ENCODE measurements at places on chromosomes 5 and 9. TPM values are rescaled to one million over a fixed set of nuclear protein-coding genes. Genes with fewer than 3 reads are reported as not detected.

- no peak for DNase-seq
Observed at GRCh38 chr5:168642019-168642418, 62.9 kb upstream of the PANK3 start.

The LMX1B gene
- total RNA-seq: 1.4 TPM

GRCh38 chr5:170262061-170263045, 29.6 kb downstream of the C5orf58 start:
- DNase-seq: no peak

The SPIN1 gene
- 78.2 TPM for total RNA-seq

The DDX31 gene
- total RNA-seq: 6.8 TPM

DNA sequence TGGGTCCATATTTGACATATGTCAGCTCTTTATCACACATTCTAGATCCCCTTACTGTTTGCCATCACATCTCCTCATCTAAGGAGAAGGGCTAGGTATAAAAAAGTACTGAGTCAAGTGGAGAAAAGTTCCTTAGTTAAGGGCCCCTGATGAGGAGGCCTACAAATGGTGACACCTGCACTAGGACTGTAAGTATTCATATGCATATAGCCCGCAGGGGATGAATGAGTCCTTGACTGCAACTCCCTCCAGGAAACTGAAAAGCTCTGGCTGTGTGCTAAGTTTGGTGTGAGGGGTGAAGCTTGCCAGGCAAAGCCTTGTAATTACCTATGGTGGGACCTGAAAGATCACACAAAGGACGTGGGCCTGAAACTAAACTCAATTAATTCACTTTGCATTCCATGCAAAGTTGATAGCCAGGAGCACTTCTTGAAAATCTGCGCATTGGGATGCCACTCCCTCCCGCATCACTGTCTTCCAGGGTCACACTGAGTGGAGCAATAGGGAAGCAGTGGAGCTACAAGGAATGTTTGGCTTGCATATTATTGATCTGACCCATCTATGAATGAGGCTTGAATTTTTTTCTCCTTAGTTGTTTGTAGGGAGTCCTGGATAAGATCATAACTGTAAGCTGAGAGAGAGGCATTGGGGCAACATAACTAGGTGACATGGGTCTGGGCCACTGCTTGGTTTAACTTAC, 11.9 kb upstream of the EQTN start:
- DNase-seq: no peak

The OR1Q1 gene
- not detected for total RNA-seq

The PCDHGC4 gene
- total RNA-seq: 2.0 TPM

The FOXD4L3 gene
- not detected for total RNA-seq

- no peak for DNase-seq
Observed at GRCh38 chr5:98877600-98877999, 51.2 kb downstream of the CHD1 start.

The PDE6A gene
- total RNA-seq: not detected

The PCDHGA10 gene
- 6.6 TPM for total RNA-seq

The SLC45A2 gene
- total RNA-seq: not detected

DNA sequence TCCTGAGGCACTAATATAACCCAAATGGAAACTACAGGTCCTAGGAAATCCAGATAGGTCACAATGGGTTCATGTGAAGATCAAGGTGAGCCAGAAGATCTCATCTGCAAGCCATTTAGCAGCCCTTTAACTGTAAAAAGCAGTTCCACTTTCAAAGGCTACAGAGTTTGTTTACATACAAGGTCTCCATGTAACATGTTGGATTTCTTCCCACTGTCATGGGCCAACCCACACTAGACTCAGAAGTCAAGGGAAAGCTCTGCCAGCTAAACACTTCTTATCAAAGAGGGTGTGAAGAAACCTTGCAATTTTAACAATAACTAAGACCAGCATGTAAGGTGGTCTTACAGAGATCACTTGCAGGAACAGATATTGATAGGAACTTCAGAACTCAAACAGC, 3.8 kb upstream of the CTNNAL1 start:
- DNase-seq: no peak

- peak; percentile 55 for DNase-seq
Observed at GRCh38 chr9:33135470-33135958, 31.6 kb downstream of the B4GALT1 start.

- DNase-seq: no peak
Observed at GRCh38 chr9:100466829-100467221, 6.1 kb upstream of the TMEFF1 start.

GRCh38 chr5:88021141-88021540, 247.5 kb downstream of the TMEM161B start:
- DNase-seq: no peak

The KIF12 gene
- not detected for total RNA-seq

The PALM2AKAP2 gene
- total RNA-seq: 101 TPM

- no peak for DNase-seq
Observed at GRCh38 chr9:124291801-124292396, 34.1 kb downstream of the NEK6 start.

- DNase-seq: no peak
Observed at GRCh38 chr5:60232036-60232795, 338.7 kb upstream of the PDE4D start.

The PHYHD1 gene
- total RNA-seq: 24.8 TPM

The SEPTIN8 gene
- 54.8 TPM for total RNA-seq

DNA sequence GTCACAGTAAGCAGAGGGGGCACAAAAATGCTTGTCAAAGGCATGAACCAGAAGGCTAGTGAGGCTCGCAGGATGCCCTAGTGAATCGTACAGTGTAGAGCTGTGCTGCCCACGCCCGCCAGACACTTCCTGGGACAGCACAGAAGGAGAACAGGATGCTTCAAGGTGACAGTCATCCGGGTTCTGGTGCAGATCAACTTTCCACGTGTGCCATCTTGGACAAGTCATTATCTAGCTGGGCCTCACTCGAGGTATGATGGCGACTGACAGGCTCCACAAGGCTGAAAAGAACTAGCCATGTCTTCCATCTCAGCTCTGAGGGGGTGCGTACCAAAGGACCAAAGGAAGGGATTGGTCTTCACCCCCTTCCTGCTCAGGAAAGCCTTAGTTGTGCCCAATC, 14.0 kb downstream of the SPRY4 start:
- DNase-seq: no peak

DNA sequence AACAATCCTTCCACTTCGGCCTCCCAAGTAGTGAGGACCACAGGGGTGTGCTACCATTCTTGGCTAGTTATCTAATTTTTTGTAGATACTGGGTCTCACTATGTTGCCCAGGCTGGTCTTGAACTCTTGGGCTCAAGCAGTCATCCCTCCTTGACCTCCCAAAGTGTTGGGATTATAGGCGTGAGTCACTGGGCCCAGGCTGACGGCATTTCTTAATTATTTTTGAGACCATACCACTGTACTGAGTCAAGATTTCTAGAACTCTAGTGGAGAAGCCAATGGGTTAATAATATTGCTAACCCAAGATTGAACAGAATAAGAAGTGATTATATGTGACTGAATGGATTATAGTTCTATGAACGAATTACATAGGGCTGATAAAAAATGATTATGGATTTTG, 66.7 kb downstream of the TARS1 start:
- DNase-seq: no peak

DNA sequence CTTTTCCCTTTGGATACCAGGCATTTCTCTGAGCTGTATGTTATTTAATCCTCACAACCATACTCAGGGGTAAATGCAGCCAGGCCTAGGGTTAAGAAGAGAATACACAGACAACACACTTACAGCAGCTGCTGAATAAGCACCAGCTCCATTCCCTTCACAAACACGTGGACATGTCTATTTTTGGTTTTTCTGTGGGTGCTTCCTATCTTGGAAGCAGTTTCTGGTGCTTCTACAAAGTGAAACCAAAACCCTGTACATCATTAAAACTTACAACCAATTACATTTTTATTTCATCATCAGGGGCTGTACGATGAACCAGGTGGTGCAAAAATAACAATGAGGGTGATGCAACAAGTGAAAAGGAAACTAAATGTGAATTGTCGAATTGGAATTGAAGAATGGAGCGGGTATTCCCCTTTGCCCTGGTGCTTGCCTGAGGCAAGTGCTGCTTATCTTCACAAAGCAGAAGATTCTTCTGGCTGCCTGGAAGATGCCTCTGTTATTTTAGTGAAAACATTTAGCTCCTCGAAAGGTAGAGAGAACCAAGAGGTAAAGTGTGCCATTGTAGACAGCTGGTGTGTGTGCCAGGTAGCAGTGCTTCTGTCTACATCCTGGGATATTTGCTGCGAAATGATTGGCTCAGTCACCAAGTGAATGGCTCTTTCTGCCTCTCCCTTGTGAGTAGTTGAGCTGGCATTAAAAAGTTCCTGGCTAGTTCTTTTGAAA, 18.6 kb upstream of the IFNB1 start:
- no peak for DNase-seq

GRCh38 chr9:94801234-94801633, 74.7 kb downstream of the AOPEP start:
- no peak for DNase-seq

The PCDHA1 gene
- total RNA-seq: not detected

GRCh38 chr5:36887532-36887931, 11.0 kb downstream of the NIPBL start:
- no peak for DNase-seq

GRCh38 chr9:112861155-112861554, 29.5 kb downstream of the SLC46A2 start:
- no peak for DNase-seq

DNA sequence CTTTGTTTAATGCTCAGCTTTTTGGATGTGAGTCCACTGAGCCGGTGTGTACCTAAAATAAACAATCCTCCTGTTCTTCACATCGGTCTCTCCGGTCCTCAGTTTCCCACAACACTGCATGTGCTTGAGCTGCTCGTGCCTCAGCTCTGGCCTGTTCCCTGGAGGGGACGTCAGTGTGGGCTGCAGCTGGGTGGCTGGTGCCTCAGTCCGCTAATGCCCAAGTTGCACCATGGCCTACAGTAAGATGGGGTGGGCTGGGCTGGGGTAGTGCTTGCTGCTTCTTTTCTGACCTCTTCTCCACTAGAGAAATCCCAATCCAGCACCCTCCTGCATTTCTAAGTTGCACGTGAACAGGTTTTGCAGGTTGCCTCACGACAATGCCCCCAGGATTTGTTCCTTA, 595 bp upstream of the BTNL9 start:
- DNase-seq: no peak

The RNF208 gene
- total RNA-seq: 2.7 TPM

- DNase-seq: peak; percentile 77
Observed at GRCh38 chr5:179776411-179776938, 17.3 kb upstream of the LTC4S start.

GRCh38 chr5:68007451-68007850, 208.1 kb upstream of the PIK3R1 start:
- peak; percentile 82 for DNase-seq

DNA sequence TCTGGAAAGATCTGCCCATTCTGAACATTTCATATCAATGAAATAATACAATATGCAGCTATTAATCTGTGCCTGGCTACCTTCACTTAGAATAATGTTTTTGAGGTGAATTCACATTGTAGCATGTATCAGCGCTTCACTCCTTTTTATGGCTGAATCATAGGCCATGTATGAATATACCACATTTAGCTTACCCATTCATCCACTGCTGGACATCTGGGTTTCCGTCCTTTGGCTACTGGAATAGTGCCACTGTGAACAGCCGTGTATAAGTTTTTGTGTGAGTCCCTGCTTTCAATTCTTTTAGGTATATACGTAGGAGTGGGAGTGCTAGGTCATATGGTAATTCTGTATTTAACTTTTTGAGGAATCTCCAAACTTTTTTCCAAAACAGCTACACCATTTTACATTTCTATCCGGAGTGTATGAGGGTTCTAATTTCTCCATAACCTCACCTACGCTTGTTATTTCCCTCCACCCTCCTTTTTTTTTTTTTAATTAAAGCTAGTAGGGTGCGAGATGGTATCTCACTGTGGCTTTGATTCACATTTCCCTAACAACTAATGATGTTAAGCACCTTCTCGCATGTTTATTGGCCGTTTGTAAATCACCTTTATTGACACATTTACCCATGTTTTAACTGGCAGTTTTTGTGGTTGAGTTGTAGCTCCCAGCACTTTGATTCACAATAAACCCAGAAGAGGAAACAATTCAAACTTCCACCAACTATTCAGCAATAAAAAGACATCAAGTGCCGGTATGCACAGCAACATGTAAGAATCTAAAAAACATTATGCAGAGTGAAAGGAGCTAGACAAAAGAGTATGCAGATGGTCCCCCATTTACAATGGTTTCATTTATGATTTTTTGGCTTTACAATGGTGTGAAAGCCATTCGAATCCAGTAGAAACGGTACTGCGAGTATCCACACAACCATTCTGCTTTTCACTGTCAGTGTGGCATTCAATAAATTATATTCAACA, 8.1 kb downstream of the SEMA4D start:
- no peak for DNase-seq

GRCh38 chr5:112356178-112356956, 62.7 kb downstream of the EPB41L4A start:
- DNase-seq: no peak

The DAB2 gene
- total RNA-seq: 133 TPM

GRCh38 chr5:83026516-83026915, 50.7 kb downstream of the TMEM167A start:
- DNase-seq: no peak

The EFNA5 gene
- 4.2 TPM for total RNA-seq

DNA sequence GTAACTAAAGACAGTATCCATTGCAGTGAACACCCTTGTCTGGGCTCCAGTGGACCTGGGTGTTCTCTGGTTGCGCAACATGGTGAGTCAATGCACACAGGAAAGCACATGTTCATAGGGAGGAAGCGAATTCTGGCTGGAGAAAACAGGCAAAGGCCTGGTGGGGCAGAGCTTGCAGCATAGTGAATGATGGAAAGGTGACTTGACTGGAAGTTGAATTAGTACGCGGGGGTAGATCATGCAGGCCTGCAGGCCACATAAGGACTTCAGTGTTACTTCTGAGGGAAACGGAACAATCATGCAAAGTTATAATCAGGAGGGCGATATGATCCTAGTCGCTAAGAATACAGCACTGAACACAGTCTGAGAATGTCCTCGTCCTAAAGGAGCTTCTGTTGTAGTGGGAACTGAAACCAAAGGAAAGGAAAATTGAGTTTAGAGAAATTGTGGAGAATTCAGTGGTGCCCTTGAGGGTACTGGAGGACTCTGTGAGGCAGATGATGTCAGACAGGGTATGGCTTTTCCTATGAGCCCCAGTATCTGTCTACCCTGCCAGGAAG, 71.9 kb upstream of the RANBP3L start:
- peak; percentile 88 for DNase-seq

DNA sequence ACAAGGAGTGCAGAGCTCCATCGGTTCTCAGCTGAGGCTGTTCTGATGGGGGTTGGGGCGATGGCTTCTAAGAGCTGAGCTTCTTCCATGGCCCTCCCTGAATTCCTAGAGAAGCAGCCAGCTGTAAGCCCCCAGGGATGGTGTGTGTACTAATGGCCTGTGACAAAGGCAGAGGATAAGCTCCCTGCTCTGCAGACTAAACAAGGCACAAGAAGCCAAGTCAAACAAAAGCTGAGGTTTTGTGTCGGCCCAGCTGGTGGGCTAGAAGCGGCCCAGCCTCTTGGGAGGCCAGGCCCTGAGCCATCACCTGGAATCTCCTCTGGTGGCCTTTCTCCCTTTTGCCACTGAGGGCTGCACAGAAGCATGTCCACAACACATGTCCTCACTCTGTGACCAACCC, 75.0 kb upstream of the XPA start:
- no peak for DNase-seq
